ENCODE measurements at places on chromosomes 3 and 15.

DNA sequence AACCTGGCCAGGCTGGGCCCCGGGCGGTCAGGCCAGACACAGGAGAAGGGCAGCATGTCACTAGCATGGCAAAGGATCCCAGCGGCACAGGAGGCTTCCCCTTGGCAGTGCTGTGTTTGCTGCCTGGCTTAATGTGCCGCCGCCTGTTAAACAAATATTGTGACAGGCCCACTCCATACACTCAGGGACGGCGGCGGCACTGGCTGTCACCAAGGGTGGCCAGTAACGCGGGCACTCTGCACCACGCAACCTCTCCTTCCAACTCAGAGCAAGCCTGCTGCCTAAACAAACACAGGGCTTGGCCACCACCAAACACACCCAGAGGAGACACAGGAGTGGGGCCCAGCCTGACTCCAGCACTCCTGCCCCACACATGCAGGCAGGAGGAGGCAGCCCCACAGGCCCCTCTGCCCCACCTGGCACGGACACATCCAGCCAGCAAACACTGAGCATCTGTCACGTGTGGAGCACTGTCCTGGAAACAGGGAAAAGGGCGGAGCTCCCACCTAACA lies 48.0 kb downstream of the TPRA1 start:
- DNase-seq, result no peak

DNA sequence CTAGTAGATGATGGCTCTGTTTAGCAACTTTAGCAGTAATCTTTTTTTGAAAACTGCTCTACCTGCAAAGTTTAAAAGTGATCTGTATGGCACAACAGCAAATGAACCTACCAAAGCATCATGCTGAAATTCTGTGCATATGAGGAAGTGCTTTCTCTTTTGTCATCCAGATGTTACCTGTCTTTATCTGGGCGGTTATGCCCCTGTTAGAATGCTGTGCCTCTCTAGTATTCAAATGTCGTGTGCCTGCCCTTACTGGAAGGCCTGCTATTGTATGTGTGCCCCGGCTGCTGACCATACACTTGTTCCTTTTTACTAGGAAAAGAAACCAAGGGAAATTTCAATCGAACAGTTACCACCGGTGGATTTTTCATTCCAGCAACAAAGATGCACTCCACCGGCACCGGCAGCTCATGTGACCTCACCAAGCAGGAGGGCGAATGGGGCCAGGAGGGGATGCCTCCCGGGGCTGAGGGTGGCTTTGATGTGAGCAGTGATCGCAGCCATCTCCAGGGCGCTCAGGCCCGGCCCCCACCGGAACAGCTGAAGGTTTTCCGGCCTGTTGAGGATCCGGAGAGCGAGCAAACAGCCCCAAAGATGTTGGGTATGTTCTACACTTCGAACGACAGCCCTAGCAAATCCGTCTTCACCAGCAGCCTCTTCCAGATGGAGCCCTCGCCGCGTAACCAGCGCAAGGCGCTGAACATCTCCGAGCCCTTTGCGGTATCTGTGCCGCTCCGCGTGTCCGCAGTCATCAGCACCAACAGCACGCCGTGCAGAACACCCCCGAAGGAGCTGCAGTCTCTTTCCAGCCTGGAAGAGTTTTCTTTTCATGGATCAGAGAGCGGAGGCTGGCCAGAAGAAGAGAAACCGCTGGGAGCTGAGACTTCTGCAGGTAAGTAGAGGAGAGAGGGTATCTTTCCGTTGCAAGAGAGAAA lies 61.6 kb downstream of the TMEM39A start:
- DNase-seq, result no peak

DNA sequence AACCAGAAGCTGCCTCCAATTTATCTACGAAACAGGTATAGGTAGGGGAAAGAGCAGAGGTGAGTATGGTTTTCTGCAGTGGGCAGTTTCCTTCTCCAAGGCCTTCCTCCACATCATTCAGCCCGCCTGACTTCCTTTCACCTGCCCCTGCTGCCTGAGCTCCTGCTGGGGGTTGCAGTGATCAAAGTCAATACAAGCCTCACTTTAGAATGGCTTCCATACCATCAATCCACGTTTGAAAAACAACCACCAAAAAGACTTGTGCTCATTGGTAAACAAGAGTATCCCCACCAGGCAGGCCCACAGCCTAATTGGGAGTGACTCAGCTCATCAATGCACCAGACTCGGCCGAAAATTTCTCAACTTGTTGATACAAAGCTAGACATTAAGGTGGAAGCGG lies 159.9 kb downstream of the MAGI1 start:
- no peak for DNase-seq

- no peak for DNase-seq
These were observed 476.1 kb downstream of the NAALADL2 start for GRCh38 chr3:175335229-175335628.

DNA sequence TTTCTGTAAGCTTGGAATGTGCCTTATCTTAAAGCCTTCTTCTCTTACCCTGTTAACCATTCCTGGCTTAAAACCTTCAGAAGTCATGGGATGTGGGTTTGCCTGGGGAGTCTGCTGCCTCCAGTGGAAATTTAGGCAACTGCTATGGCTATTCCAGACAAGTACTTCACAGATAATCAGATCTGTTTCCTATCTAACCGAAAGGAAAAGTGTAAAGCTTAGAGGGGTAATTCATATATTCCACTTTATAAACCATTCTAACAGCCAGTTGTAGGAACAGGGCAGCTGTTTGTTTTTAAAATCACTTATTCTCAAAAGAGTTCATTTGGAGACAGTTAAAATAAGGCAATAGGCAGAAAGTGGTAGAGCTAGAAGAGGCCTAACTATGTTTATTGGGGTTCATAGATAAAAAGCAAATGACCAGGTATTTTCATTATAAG lies 219.9 kb downstream of the TCF12 start:
- no peak for DNase-seq

DNA sequence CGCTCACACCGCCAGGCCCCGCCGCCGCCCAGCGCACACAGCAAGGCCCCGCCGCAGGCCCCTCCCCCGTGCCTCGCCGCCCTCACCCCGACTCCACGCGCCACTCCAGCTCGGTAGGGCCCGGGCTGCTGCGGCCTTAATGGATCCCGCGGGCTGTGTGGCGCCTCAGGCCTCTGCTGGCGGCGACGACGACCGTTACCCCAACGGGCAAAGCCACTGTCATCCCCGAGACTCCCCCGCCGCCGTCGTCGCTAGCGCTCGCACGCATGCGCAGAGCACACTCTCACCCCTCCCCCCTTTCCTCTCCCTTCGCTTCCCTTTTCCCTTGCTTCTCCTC lies at the start of gene MSL2:
Gene MSL2, minus strand, starts transcription at position 272 of the 337 bp plus-strand sequence. CDS start 1,222 bp downstream, outside the sequence.
- DNase-seq, result no peak

GRCh38 chr3:64457811-64458210 lies 230.0 kb downstream of the ADAMTS9 start:
- no peak for DNase-seq

DNA sequence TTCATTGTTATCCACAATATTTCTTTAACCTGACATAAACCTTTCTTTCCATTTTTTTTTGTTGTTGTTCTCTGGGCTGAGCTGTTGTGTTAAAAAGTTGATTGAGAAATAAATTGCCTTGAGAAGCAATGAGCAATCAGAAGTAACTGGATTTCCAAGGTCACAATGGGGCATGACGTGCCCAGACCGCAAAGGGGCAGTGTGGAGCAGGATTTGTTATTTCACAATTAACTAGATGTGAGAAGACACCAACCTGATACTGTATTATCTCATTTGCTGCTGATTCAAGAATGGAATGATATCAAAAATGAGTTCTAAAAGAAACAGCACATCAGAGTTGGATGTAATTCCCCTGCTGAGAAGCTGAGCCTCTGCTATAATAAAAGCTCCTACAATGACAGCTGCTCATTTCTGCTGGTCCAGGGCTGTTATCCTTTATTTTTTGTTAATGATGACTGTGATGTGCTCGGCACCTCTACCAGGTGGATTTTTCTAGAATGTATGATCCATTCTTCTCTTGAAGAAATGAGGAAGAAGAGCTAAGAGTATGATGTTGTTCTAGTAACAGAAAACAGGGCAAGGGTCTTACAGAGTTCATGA lies 28.1 kb downstream of the CPNE4 start:
- no peak for DNase-seq

GRCh38 chr3:161187046-161187445 lies 34.1 kb upstream of the NMD3 start:
- DNase-seq, result no peak

DNA sequence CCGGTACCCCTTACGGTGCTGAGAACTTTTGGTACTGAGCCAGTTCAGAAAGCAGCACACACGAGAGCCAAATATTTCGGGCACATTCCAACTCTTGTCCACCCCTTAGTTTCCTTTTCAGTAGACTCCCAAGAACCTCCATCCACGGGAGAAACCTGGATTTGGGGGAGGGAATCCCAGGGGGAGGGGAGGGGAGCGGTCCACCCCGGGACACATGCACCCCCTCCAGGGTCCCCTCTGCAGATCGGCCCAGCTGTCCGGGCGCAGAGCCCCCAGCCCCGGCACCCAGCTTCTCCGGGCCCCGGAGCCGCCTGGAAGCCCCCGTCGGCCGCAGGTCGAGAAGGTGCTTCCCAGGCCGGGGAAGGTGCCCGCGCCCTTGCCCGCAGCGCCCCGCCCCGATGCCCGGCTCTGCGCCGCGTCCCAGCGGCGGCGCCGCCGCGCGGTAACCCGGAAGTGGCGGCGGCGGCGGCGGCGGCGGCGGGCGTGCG lies 455 bp upstream of the ABHD17C start:
- no peak for DNase-seq

GRCh38 chr15:74168711-74169126 lies 4.8 kb upstream of the ISLR start:
- DNase-seq, result no peak

DNA sequence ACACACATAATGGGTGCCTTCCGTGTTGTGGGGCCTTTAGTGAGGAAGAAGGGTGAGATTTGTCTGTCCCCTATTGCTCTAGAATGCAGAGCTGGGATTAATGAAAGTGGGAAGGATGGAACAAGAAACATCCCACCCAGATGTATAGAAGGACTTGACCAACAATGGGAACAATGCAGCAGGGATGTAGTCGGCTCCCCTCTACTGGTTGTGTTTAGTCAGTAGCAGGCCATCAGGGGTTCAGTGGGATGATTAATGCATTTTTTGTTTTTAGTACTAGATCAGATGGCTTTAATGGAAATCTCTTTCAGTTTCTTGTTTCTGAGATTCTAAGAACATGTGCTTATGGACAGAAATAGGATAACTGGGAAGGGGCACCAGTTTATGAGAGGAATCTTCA lies 156.0 kb upstream of the ROPN1 start:
- no peak for DNase-seq

- no peak for DNase-seq
These were observed 65.8 kb upstream of the AKAP13 start for GRCh38 chr15:85314633-85315032.

DNA sequence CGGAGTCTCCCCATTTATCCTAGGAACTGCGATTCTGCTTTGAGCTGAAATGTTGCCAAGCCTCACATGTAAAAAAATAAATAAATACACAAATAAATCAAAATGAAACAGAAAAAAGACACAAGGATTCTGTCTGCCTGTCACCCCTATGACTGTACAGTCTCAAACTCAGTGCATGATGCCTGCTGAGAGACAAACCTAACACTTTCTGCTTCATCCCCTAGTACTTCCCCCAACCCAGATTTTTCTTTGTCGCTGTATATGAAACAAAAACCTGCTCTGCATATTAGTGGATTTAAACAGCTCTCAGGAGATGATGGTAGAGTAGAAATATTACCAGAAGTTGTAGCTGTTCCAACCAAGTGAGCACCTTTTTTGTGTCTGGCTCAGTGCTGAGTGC lies 530.7 kb upstream of the CFAP20DC start:
- DNase-seq, result no peak

- DNase-seq, result no peak
These were observed 25.5 kb downstream of the SLC12A8 start for GRCh38 chr3:125186800-125187598.

DNA sequence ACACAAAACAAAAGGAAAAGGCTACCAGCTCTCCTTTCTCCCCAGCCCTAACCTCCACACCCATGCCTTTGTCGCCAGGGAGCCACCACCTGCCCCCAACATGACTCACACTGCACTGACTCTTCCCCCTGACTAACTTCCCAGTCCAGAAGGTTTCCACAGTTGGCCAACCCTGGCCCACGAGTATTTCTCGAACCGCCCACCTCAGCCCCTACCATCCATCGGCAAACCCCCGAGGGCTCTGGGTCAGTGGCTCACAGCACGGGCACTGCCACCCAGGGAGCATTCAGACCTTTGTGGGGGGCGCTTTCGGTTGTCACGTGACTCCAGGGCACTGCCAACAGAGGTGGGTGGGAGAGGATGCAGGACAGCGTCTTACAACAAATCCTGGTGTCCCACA lies 152.3 kb downstream of the LRRC28 start:
- no peak for DNase-seq

DNA sequence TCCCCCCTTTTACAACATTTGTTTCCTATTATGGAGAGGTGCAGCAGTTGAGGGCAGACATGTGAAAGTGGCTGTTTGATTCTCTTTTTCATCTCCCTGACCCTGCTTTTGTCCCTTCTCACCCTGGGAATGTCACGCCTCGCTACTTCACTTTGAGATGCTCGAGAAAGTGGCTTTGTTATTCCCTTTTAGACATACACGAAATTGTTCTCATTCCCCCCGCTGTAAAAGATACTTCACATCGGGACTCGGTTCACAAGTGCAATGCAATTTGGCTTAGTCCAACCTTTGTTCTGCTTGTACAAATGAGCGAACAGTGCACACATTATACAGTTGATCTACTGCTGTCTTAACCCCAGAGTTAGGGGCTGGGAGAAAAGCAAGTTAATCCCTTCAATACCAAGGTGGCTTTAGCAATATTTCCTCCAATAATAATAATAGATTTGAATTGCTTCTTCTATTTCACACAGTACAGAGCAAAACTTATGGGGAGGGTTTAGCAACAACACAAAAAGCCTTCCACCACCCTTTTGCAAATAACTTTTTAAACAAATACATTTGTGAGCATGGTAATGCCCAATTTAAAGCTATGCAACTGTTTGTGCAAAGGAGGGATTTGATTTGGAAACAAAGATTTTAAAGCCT lies 5.7 kb upstream of the FOXB1 start:
- no peak for DNase-seq

DNA sequence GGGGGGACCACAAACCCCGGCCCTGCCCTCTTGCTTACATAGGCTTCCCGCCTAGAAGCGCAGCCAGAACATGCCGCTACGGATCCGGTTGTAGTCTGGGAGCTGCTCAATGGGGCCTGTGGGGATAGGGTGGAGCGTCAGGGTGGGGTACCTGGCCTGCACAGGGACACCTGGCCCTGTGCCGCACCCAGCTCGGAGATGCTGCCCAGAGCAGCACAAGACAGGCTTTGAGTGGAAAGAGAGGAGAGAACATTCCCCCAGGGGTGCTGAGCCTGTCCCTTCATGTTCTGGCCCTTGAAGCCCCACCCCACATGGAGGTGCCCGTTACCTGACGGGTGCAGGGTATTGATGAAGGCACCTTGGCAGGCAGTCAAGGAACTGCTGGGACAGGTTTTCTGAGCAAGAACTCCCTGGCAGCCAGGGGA lies 4.0 kb upstream of the COL7A1 start:
- no peak for DNase-seq

DNA sequence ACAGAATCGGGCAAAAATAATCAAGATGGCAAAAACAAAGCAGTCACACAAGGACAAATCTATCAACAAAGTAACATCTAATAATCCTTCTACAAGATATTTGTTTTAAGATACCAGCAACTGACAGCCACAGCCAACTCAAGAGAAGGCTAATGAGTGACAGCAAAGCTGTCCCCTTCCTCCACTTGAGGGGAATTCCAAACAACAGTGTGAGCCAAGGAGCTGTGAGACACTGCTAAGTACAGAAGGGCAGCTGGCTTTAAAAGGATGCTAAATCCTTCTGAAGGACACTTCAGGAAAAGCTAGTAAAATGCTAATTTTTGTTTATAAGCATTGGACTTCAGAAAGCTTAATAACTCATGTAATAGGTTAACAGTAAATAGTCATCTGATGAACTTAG lies 120.3 kb upstream of the GOLGA8J start:
- DNase-seq, result no peak

GRCh38 chr3:132553826-132554225 lies 43.2 kb upstream of the ACKR4 start:
- no peak for DNase-seq
